ENCODE measurements at places on chromosomes 1 and 21.

GRCh38 chr1:3799976-3800685 is 3.8 kb upstream of the LRRC47 start:
- peaks cover 9% of the 10 kb centered on the region for H3K4me1 ChIP-seq
- no peaks in the 10 kb centered on the region for H3K36me3 ChIP-seq
- H3K27me3 ChIP-seq: no peaks in the 10 kb centered on the region
- no peak overlapping the region for H3K4me3 ChIP-seq

DNA sequence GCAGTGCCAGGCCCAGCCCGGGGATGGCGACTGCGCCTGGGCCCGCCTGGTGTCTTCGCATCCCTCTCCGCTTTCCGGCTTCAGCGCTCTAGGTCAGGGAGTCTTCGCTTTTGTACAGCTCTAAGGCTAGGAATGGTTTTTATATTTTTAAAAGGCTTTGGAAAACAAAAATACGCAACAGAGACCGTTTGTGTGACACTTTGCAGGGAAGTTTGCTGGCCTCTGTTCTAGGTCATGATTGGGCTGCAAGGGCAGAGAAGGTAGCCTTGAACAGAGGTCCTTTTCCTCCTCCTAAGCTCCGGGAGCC is 719 bp downstream of the SOD1 start:
- DNase-seq: no peak
- H3K27ac ChIP-seq: peak overlapping the region; percentile 95
- H3K27me3 ChIP-seq: no peaks in the 10 kb centered on the region

GRCh38 chr1:112146201-112146715 is 156.8 kb upstream of the KCND3 start:
- no peak for DNase-seq
- no peak overlapping the region for H3K27ac ChIP-seq
- H3K4me1 ChIP-seq: no peaks in the 10 kb centered on the region
- no peaks in the 10 kb centered on the region for H3K27me3 ChIP-seq
- no peak overlapping the region for H3K4me3 ChIP-seq

GRCh38 chr1:116690849-116691406 is 23.4 kb upstream of the IGSF3 start:
- peak; percentile 42 for DNase-seq
- H3K36me3 ChIP-seq: no peaks in the 10 kb centered on the region
- peak overlapping the region; percentile 81 for H3K27ac ChIP-seq
- H3K4me3 ChIP-seq: no peak overlapping the region

DNA sequence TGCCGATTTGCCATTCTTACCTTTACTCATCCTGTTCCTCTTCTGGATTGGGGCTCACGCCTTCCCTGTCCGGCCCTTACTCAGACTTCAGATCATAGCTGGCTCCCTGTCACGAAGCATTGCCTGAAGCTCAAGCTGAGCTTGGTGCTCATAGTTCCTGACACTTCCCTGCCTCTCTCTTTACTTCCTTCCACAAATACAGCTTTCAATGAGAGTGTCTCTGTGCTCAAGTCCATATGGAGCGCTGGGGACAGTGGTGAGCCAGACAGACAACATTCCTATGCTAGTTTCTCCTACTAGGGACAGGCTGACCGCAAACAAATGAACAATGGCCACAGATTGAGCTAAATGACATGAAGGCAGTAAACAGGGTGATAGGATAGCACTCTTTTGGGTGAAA is 38.1 kb downstream of the HHAT start:
- no peak for DNase-seq
- no peak overlapping the region for H3K27ac ChIP-seq
- H3K4me1 ChIP-seq: no peaks in the 10 kb centered on the region

- no peak overlapping the region for H3K27ac ChIP-seq
- no peaks in the 10 kb centered on the region for H3K27me3 ChIP-seq
- H3K4me3 ChIP-seq: no peak overlapping the region
- H3K4me1 ChIP-seq: peaks cover 4% of the 10 kb centered on the region
- no peaks in the 10 kb centered on the region for H3K36me3 ChIP-seq
Observed at GRCh38 chr1:41574842-41575241, 90.4 kb upstream of the EDN2 start.

DNA sequence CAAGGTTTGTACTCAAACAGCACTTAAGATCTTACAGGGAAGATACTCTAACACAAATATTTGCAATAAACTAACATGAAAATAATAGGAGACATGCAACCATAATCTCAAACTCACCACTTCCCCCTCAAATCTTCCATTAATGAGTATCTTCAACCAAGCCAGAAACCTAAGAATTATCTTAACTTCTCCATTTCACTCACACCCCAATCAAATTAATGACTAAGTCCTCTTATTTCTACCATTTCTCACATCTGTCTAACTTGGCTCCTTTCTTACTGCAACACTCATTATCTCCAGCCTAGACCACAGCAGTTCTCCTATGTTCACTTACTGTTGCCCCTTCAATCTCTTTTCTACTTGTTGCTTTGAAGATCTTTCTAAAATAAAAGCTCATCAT is 10.4 kb downstream of the RBBP5 start:
- DNase-seq: no peak
- H3K36me3 ChIP-seq: peaks cover 47% of the 10 kb centered on the region
- no peaks in the 10 kb centered on the region for H3K27me3 ChIP-seq
- H3K27ac ChIP-seq: no peak overlapping the region

DNA sequence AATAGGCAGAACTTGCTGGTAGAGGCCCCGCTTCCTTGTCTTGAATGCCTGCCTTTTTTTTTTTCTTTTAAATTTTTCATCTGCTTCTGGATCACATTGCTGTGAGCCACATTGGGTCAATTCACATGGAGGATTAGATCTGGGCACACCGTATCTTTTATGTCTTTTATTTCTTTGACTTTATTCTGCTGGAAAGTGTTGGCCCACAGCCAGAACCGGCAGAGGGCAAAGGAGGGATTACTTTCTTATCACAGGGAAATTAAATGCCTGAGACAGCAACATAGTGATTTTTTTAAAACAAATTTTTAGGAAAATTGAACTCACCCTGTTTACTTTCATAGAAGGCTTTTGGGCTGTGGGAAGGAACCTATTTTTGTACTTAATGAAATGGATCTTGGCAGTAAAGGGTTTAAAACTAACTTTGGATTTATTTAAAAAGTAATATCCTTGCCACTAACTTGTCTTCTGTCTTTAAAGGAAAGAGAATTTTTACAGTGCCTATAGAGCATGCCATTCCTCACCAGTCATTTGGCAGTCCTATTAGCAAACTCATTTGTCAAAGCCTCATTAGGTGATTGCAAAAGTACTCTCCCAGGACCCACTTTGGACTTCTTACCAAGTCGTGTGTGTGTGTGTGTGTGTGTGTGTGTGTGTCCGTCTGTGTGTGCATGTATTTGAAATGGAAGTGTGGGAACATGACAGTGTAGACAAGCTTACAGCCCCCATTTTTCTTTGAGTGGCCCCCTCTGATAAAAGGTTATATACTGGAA is 68.4 kb downstream of the ST6GALNAC3 start:
- DNase-seq: no peak
- H3K27me3 ChIP-seq: no peaks in the 10 kb centered on the region
- H3K27ac ChIP-seq: no peak overlapping the region
- H3K4me1 ChIP-seq: no peaks in the 10 kb centered on the region

DNA sequence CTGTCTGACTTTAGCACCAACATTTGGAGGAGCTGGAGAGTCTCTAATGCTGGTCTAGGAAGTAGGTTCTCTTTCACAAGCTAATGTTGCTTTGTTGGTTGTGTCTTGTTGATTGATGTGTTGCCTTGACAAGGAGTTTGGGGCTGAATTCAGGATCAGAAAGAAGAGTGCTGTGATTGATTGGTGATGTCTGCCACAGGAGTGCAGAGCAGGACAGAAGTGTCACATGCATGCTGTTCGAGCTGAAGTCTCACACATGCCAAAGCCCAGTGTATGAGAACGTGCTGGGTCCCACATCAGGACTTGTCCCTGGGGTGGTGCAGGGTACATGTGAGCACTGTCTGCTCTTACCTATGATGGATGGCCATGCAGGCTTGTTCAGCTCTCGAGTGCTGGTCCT is 694.4 kb downstream of the MATN1 start:
- H3K4me1 ChIP-seq: no peaks in the 10 kb centered on the region
- DNase-seq: no peak
- no peak overlapping the region for H3K27ac ChIP-seq

GRCh38 chr1:165424454-165425216 is 20.3 kb downstream of the RXRG start:
- H3K4me3 ChIP-seq: no peak overlapping the region
- H3K36me3 ChIP-seq: no peaks in the 10 kb centered on the region
- H3K4me1 ChIP-seq: no peaks in the 10 kb centered on the region
- no peaks in the 10 kb centered on the region for H3K27me3 ChIP-seq

DNA sequence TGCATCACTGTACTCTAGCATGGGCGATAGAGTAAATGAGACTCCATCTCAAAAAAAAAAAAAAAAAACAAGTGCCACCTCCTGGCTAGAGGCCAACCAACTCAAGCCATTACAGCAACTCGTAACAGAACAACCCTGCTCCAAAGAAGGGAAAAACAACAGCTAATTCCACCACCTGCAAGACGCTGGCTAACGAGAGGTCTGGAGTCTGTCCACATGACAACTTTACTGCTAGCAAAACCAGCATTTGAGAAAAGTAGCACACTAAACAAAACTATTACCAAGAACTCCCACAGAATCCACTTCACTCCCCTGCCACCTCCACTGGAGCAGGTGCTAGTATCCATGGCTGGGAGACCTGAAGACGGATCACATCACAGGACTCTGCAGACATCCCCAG is 24.1 kb upstream of the EGLN1 start:
- no peaks in the 10 kb centered on the region for H3K27me3 ChIP-seq
- no peak overlapping the region for H3K4me3 ChIP-seq
- no peaks in the 10 kb centered on the region for H3K4me1 ChIP-seq
- no peak overlapping the region for H3K27ac ChIP-seq
- DNase-seq: no peak

GRCh38 chr1:158752155-158752712 is 2.3 kb upstream of the OR6K6 start:
- H3K27me3 ChIP-seq: no peaks in the 10 kb centered on the region
- H3K4me3 ChIP-seq: no peak overlapping the region
- H3K36me3 ChIP-seq: no peaks in the 10 kb centered on the region
- H3K4me1 ChIP-seq: no peaks in the 10 kb centered on the region
- DNase-seq: no peak

Measured in SK-N-SH (cell line).